Effector memory CD8-positive, alpha-beta T cell (primary cell): ENCODE measurements at places on chromosomes 2 and 18.

DNA sequence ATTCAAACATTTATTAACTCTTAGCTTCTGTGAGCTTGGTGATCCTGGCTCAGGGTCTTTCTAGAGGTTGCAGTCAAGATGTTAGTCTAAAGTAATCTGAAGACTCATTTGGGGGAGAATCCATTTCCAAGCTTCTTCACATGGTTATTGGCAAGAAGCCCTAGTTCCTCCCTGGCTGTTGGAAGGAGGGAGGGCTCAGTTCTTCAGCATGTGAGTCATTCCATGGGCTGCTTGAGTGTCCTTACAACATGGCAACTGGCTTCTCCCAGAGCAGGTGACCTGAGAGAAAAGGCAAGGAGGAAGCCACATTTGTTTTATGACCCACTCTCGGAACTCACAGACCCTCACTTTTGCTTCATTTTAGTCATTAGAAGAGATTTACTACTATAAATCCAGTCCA lies 10.6 kb upstream of the C2orf74 start:
- no peak overlapping the region for H3K4me3 ChIP-seq
- no peaks in the 10 kb centered on the region for H3K27me3 ChIP-seq
- H3K27ac ChIP-seq = no peak overlapping the region
- peaks cover 17% of the 10 kb centered on the region for H3K36me3 ChIP-seq
- peaks cover 4% of the 10 kb centered on the region for H3K4me1 ChIP-seq

DNA sequence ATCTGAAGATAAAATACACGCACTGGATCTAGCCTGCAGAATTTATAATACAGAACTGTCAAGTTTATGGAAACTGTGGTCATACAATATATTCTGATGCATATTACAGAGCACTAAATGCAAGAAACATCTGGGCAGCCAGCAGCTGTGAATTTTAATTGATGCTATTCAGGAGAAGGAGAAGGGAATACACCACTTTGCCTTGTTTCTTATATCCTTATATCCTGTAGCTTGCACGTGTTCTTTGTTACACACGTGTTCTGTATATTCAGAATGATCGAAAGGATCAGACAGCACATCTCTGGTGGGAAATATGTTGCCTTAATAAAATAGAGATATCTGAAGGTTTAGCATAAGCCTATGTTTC lies 335.8 kb downstream of the AGPS start:
- H3K27me3 ChIP-seq = peaks cover 50% of the 10 kb centered on the region
- no peak for DNase-seq
- H3K4me3 ChIP-seq = no peak overlapping the region
- H3K36me3 ChIP-seq = no peaks in the 10 kb centered on the region

- DNase-seq = no peak
- H3K36me3 ChIP-seq = peaks cover 30% of the 10 kb centered on the region
- no peak overlapping the region for H3K27ac ChIP-seq
Observed at GRCh38 chr2:127508023-127508630, 18.2 kb downstream of the IWS1 start.

DNA sequence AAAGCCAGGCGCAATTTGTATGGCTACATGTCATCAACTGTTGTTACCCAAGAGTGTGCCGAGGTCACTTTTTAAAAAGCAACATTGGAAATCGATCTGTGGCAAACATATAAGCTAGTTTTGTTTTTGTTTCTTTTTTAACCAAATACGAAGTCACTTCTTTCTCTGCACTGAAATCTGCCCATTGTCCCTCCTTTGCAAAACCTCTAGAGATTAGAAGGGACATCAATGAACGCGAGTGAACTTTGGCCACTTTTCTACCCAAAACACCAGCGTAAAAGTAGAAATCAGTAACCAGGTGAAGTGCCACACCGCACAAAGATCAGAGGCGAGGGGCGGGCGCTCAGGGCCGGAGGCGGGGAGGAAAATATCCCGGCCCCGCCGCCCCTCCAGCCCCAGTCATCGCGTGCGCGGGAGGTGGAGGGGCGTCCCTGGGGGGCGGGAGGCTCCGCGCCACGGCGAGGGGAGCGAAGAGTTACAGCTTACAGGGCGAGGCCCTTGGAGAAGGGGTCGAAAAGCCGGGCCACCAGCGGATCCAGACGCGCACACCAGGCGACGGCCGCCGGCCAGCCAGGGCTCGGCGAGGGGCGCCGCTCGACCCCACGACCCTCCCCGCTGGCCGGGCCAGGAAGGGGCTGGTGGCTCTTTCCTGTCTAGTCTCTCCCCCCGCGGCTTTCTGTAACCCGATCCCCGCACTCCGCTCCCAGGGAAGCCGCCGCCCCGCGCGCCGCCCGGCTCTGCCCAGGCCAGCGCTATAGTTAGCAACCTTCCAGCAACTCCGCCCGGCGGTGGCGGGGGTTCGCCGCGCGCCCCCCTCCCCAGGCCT lies 993 bp downstream of the RBMS1 start:
- peak; percentile 55 for DNase-seq
- peak overlapping the region; percentile 92 for H3K27ac ChIP-seq
- peaks cover 10% of the 10 kb centered on the region for H3K4me1 ChIP-seq
- H3K36me3 ChIP-seq = peaks cover 15% of the 10 kb centered on the region
- no peaks in the 10 kb centered on the region for H3K27me3 ChIP-seq

GRCh38 chr2:153455403-153455802 lies 23.2 kb downstream of the RPRM start:
- H3K4me1 ChIP-seq = no peaks in the 10 kb centered on the region
- H3K36me3 ChIP-seq = no peaks in the 10 kb centered on the region
- DNase-seq = no peak
- peaks cover 8% of the 10 kb centered on the region for H3K27me3 ChIP-seq

DNA sequence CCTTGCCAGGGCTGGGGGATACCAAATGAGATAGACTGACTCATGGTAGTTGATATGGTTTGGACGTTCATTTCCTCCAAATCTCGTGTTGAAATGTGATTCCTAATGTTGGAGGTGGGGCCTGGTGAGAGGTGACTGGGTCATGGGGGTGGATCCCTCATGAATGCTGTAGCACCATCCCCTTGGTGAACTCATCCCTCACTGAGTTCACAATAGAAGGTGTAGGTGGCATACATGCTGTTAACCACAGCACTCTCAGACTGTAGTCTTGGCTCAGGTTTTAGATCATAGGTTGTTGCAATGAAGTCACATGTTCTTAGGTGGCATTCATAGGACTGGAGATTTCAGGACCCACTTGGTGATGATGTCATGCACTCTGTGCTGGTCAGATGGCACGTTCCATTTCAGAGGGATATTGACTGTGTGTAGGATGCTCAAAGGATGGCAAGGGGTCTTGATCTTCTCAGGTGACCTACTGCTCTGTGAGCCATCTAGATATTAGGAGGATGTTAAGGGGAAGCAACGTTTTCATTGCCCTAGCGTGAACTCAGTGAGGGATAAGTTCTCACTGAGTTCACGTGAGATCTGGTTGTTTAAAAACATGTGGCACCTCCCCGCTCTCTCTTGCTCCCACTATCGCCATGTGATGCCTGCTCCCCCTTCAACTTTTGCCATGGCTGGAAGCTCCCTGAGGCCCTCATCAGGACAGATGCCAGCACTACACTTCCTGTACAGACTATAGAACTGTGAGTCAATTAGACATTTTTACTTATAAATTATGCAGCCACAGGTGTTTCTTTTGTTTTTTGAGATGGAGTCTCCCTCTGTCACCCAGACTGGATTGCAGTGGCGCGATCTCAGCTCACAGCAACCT lies 73.8 kb upstream of the ACAA2 start:
- peaks cover 46% of the 10 kb centered on the region for H3K27me3 ChIP-seq
- H3K4me3 ChIP-seq = no peak overlapping the region
- H3K4me1 ChIP-seq = no peaks in the 10 kb centered on the region
- H3K36me3 ChIP-seq = no peaks in the 10 kb centered on the region
- DNase-seq = no peak

DNA sequence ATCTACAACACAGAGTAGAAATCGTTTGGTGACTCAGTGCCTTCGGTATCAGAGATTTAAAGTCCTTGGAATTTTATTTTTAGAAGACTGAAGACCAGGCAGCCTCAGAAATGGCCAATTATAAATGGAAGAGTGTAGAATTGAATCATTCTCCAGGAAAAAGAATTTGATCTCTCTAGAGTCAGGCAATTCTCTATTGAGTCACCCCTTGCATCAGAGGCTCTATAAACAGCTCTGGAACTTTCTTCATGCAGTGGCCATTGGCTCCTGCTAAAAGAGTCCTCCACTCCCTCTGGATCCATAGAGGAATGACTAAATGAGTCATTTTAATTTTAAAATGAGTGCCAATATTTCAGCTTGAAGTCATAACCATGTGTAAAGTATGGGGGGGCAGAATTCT lies 816.2 kb downstream of the TDRD15 start:
- H3K36me3 ChIP-seq = no peaks in the 10 kb centered on the region
- H3K4me1 ChIP-seq = no peaks in the 10 kb centered on the region
- DNase-seq = no peak
- no peak overlapping the region for H3K4me3 ChIP-seq
- no peaks in the 10 kb centered on the region for H3K27me3 ChIP-seq

GRCh38 chr2:68203587-68203986 lies 45.9 kb downstream of the PNO1 start:
- no peak for DNase-seq
- H3K27ac ChIP-seq = peak overlapping the region; percentile 87
- peaks cover 29% of the 10 kb centered on the region for H3K36me3 ChIP-seq
- peaks cover 32% of the 10 kb centered on the region for H3K4me1 ChIP-seq

GRCh38 chr2:102103992-102104871 lies 38.3 kb upstream of the IL1R1 start:
- H3K4me3 ChIP-seq = peak overlapping the region; percentile 82
- H3K4me1 ChIP-seq = peaks cover 9% of the 10 kb centered on the region
- DNase-seq = peak; percentile 4
- peaks cover 28% of the 10 kb centered on the region for H3K27me3 ChIP-seq
- H3K36me3 ChIP-seq = no peaks in the 10 kb centered on the region
- peak overlapping the region; percentile 83 for H3K27ac ChIP-seq

GRCh38 chr2:216221811-216222210 lies 112.7 kb downstream of the XRCC5 start:
- no peak overlapping the region for H3K27ac ChIP-seq
- no peak for DNase-seq
- H3K36me3 ChIP-seq = no peaks in the 10 kb centered on the region
- no peaks in the 10 kb centered on the region for H3K27me3 ChIP-seq

- H3K27ac ChIP-seq = no peak overlapping the region
- no peaks in the 10 kb centered on the region for H3K4me1 ChIP-seq
- no peak for DNase-seq
Observed at GRCh38 chr2:1370461-1370860, 42.8 kb upstream of the TPO start.

- no peak overlapping the region for H3K27ac ChIP-seq
- no peaks in the 10 kb centered on the region for H3K36me3 ChIP-seq
- H3K27me3 ChIP-seq = peaks cover 64% of the 10 kb centered on the region
- H3K4me1 ChIP-seq = no peaks in the 10 kb centered on the region
Observed at GRCh38 chr2:23622466-23622865, 237.5 kb downstream of the KLHL29 start.

GRCh38 chr2:35416391-35417140 lies 939.0 kb upstream of the CRIM1 start:
- H3K27ac ChIP-seq = no peak overlapping the region
- H3K4me1 ChIP-seq = no peaks in the 10 kb centered on the region
- H3K36me3 ChIP-seq = no peaks in the 10 kb centered on the region
